ENCODE measurements at places on chromosomes 6 and 20.

GRCh38 chr6:138681627-138682026 is 91.9 kb upstream of the CCDC28A start:
- no peak for DNase-seq

- no peak for DNase-seq
Observed at GRCh38 chr6:167481307-167481926, 156.5 kb downstream of the TTLL2 start.

GRCh38 chr6:107869871-107870270 is 45.8 kb upstream of the SCML4 start:
- DNase-seq = no peak

DNA sequence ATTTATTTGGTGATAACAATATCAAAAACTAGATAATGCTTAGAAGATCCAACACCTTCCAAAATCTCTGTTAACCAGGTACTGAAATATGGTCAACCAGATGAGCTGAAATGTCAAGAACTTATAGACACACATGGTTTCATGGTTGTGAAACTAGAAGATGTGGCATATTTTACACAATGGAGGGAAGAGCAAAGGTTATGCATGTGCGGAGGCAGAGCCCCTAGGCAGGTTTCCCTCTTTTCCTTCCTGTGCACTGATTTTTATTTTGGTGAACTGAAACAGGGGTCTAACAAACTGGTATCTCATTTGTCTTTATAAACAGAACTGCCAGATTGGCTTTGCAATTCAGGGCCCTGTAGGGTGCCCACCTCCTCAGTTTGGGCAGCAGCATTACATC is 91.6 kb downstream of the PRL start:
- no peak for DNase-seq

DNA sequence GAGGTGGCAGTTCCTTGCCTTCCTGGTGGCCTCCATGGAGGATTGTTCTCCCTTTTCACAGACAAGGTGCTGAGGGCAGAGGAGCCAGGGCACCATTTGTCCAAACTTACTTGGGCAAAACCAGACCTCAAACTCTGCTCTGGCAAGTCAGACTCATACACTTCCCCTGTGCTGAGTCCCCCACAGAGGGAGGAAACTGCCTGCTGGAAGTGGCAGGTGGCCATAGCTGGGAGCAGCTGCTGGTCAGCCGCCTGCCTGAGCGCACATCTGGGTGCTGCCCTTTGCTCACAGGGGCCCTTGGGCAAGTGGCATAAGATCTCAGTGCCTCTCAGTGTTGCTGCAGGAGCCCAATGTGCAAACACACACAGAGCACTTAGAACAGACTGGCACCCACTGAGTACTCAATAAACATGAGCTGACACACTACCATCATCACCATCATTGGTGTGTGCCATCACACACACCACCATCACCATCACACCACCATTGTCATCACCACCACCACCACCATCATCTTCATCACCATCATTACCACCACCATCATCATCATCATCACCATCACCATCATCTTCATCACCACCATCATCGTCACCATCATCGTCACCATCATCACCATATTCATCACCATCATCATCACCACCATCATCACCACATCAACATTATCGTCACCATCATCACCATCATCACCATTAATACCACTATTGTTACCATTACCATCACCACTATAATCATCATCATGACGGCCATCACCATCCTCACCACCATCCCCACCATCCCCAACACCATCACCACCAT is 17.6 kb downstream of the NOL4L start:
- no peak for DNase-seq

DNA sequence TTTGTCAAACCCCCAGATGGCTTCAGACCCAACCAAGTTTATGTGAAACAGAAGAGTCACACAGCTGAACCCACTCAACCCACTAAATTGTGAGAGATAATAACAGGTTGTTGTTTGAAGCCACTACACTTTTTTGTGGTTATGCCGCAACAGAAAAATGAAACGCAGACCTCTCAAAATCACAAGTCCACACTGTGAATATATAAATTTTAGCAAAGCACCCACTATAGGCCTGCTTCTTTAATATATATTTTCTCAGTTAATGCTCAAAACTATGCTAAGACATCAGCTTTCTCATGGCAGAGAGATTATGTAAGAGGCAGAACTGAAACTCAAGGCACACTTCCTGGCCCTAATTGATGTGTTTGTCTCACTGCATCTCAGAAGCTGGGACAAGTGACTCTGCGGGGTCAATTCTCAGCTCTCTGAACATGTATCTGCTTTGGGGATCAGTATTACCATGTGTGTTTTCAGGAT is 27.7 kb downstream of the MAP3K5 start:
- DNase-seq = no peak

GRCh38 chr20:54995011-54995410 is 519.6 kb downstream of the DOK5 start:
- DNase-seq = no peak

DNA sequence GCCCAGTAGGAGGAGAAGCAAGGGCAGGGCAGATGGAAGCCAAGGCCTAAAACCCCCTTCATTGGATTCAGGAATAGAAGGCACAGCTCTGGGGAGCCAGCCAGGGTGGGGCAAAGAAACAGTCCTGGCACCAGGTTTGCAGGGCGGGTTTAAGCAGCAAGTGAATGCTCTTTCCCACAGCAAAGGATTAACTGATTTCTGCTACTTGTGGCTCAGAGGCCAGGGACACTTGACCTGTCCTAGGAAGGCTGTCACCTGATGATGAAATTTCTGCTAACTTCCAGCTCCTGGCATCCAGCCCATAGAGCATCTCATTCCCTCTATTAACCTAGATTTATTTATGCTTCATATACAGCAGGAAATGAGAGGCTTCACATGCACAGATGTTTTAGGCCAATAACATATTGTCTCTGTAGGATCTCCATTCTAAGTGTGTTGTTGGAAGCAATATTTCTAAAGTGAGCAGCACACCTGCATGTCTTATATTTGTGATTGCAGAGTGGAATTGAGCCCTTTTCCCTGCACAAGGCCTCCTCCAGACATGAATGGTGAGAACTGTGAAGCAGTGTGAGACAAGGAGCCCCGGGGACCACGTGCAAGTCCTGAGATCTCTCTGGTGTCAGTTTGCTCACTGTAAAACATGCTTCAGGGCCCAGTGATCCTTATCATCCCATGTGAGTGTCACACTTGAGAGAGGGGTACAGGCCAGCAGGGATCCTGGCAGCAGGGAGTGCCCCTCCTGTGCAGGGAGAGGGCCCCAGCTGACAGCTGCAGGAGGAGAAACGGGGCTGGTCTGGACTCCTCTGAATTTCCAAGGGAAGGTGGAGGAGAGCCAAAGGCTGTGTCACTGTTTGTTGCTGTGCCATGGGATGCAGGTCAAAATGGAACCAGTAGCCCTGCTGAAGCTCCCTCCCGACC is 41.1 kb upstream of the CST5 start:
- no peak for DNase-seq

DNA sequence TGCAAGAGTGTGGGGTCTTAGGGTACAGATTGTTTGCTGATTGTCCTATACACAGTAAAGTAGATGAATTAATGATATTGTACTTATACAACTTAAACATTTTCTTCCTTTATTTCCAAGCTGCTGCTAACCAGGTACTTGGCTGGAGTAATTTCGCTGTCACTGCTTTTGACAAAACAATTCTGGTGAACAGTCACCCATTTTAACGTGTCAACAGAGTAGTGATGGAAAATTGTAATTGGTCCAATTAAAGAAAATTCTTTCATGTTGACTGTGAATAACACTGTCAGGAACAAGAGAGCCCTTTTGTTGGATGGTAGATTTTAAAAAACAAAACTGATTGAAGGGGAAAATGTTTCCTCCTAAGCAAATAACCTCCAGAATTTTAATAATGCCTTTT is 26.4 kb upstream of the MROH8 start:
- DNase-seq = no peak

GRCh38 chr20:45459606-45460005 is 9.9 kb upstream of the WFDC2 start:
- DNase-seq = no peak

GRCh38 chr6:10219510-10219909 is 195.4 kb downstream of the TFAP2A start:
- DNase-seq = no peak

DNA sequence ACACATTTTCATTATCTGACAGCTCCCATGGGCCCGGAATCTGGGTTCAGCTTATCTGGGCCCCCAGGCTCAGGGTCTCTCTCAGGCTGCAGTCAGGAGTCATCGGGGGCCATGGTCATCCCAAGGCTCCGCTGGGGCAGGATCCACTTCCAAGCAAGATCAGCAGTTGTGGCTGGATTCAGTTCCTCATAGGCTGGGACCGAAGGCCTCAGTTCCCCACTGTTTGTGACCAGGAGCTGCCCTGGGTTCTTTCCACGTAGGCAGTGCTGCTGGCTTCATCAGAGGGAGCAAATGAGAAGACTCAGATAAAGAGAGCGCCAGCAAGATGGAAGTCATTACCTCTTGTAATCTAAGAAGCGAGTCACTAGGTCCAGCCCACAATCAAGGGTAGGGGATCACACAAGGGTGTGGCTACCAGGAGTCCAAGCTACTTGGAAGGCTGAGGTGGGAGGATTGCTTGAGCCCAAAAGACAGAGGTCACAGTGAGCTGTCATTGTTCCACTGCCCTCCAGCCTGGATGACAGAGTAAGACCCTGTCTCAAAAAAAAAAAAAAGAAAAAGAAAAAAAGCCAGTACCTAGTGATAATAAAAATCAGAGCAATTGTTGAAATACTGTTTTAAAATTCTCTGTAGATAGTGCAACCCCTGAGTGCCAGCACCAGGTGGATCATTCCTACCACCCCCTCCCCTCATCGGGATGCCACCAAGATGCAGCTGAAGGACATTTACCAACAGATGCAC is 162.7 kb downstream of the NFATC2 start:
- DNase-seq = no peak

- DNase-seq = no peak
Observed at GRCh38 chr6:115885636-115886366, 174.9 kb downstream of the FRK start.

DNA sequence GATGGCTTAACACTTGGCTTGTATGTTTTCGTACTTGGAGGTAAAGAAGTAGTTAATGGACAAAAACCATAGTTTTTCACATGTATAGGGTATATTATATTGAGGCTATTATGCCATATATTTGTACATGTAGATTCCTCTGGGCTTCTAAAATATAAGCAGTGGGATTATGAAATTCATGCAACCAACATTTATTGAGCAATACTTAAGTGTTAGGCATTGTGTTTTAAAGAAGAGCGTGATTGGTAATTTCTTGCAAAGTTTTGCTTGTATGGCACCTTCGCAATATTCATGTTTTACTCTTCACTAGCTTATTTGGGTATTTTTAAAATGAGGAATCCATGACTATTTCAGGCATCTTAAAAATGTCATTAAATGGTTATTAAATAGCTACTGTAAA is 2.5 kb downstream of the TULP4 start:
- DNase-seq = no peak

DNA sequence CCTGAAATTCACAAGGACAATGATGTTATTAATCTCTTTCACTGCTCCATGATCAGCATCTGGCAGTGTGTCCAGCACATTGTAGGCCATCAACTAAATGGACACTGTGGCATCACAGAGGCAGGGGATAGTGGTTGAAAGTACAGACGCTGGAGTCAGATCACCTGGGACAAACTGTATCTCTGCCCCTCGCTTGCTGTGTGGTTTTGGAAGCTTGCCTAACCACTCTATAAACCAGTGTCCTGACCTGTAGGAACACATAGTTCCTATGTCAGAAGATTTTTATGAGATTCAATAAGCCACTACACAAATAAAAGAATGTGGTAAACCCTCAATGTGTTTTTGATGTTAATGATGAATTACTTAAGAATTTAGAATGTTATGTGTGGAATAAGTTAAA is 219.3 kb upstream of the RNF217 start:
- DNase-seq = no peak

GRCh38 chr20:49675368-49676151 is 38.1 kb downstream of the B4GALT5 start:
- DNase-seq = no peak

DNA sequence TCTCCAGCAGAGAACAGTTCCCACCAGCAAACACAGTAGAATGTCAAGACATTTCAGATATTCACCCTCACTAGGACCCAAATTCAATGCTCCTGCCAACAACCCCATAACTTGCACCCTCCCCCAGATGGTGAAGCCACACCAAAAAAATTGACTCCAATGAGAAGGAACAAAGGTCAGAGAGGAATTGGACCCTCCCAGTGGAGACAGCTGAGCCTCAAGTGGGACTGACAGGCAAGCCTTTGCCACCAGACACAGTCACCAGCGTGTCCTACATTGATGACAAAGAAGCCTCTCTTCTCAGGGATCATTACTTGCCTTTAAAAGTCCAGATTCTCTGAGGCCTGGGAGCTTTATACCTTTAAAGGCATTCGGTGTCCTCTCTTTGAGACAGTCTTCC is 64.8 kb downstream of the HIVEP2 start:
- DNase-seq = no peak

GRCh38 chr20:36847009-36847709 is 28.8 kb upstream of the TLDC2 start:
- no peak for DNase-seq

DNA sequence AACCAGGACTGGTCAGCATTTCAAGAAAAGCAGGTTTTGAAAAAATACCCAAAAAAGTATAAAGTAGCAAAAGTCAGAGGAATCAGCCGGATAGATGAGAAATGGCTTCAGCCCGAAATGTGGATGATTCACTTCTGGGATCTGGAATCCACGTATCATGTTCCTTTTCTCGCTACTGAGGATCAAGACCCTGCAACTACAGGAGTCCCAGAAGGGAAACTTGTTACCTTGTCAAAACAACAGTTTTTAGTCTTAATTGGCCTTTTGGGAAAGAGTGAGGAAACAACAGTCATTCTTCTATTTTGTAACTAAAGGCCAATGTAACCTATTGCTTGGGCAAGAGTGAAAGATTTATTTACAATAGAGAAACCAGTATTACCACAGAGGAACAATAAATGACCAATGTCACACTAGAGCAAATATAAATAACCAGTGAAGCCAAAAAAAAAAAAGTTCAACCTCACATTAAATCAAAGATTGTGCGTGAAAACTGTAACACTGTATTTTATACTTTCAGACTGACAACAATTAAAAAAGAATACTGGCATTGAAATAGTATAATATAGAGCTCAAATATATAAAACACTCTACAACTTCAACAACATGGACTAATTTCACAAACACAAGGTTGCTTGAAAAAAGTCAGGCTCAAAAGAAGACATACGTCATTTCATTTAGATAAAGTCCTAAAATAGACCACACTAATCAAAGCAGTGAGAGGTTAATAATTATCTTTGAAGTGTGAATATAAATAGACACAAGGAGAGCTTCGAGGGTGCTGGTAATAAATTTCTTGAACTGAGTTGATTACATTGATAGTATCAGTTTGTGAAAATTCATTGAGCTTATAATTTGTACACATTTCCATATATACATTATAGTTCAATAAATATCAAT is 116.2 kb downstream of the GFRAL start:
- DNase-seq = no peak
